Non-pigmented ciliary epithelial cell (primary cell): ENCODE measurements at places on chromosomes 1 and 21.

DNA sequence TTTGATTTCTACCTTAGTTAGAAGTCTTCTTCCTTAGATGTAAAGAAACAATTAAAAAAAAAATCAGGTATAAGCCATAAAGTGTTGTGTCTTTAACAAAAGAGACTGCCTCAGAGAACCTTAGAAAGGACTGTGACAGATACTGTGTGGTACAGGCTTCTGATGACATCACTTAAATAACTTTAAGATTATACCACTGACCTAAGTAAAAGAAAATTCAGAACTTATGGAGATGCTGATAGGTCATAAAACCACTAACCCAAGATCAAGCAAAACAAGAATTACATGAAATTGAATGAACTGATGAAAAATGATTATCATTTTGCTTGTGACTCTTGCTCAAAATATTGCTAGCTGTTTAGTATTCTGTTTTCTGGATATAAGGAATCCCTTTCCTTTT, 220.8 kb downstream of the NRIP1 start:
- DNase-seq, result no peak

GRCh38 chr1:103525114-103525606, 339 bp upstream of the RNPC3 start:
- DNase-seq, result no peak

- no peak for DNase-seq
These were observed 4.5 kb upstream of the FNBP1L start for GRCh38 chr1:93443454-93443853.

- no peak for DNase-seq
These were observed 149.9 kb upstream of the CAMK1G start for GRCh38 chr1:209433649-209434031.

DNA sequence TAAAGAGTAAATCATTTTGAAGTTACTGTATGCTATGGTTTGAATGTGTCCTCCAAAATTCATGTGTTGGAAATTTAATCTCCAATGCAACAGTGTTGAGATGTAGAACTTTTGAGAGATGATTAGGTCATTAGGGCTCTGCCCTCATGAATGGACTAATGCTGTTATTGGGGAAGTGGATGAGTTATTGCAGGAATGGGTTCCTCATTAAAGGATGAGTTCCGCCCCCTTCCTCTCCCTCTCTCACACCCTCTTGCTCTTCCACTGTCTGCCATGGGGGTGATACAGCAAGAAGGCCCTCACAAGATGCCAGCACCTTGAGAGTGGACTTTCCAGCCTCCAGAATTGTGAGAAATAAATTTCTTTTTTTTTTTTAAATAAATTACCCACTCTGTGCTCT, 97.6 kb downstream of the ATP1A1 start:
- no peak for DNase-seq

GRCh38 chr21:28590676-28591075, 402.0 kb downstream of the LTN1 start:
- DNase-seq, result no peak

DNA sequence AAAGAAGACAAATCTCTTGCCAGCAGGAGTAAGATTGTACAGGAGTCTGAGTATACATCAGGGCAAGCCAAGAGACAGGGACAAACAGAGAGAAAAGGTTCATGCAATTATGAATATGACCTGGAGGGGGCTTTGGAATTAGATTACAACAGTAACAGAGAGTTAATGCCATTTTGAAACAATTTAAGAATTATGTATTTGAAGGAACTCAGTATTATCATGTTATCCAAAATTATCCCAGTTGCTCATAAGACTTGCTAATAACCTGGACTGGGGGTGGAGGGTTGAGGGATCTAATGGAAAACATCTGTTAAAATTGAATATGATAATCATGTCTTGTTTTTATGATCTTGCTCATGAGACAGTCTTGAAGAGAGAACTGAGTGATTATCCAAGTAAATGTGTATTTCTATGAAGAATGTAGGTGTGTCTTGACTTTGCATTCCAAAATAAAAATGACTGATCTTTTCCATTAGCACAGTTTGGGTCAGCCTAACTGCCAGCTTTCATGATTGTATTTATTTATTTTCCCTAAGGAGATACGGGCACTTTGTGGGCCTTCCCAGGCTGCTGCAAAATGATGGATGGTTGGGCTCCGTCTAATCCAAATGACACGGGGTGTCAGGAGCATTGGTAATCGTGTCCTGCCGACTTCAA, 117.7 kb downstream of the ERG start:
- no peak for DNase-seq

DNA sequence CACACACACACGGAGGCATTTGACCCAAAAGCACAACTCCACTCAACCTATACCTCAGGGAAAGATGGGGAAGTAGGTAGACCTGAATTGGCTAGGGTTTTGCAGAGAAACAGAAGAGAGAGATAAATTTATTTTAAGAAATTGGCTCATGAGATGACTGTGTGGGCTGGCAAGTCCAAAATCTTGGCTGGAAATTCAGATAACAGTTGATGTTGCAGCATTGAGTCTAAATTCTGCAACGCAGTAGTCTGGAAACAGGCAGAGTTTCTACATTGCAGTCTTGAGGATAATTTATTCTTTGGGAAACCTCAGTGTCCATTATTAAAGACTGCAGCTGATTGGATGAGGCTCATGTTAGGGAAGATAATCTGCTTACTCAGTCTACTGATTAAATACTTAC, 4.3 kb upstream of the LCE2B start:
- no peak for DNase-seq

GRCh38 chr21:45601551-45601950, 42.0 kb upstream of the PCBP3 start:
- no peak for DNase-seq

DNA sequence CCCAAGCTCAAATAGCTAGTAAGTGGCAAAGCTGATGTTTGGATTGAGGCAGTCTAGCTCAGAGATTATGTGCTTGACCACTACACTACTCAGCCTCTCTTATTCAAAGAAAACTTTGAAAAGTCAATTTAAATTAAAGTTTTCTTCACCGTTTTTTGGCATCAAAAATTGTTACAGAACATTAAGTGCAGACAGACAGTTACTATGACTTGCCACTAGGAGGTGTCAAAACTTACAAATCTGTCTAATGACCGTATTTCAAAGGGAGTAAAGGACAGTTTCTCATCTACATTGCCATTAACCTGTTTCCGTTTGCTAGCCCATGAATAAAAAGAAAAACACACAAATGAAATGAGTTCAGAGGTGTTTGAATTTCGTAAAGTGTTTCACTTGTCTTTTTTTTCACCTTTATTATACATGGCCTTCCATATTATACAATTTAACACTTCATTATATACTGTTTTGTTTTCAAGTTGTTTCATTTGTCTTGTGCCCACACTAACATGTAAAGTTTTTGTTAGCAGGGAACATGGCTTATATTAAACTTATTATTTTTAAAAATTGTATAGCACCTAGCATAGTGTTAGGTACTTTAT, 57.4 kb upstream of the MTF2 start:
- DNase-seq, result no peak

DNA sequence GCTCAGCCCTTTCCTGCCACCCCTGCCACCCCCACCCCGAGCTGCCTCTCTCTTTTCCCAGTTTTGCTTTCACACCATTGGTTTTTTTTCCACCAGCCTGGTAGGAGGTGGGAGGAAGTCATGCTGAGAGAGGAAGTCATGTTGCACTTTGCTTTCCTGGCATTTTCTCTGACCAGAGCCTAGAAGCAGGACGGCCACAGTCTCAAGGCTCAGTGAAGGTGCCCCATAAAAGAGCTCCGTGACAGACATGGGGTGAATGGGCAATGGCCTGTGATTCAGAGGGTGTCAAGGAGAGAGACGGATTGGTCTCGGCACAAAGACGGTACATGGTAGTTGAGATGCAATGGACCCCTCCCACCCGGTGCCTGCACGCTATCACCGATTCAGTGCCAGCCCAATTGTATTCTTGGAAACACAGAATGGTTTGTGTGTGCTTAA, 42.1 kb upstream of the DMRTB1 start:
- DNase-seq, result no peak

DNA sequence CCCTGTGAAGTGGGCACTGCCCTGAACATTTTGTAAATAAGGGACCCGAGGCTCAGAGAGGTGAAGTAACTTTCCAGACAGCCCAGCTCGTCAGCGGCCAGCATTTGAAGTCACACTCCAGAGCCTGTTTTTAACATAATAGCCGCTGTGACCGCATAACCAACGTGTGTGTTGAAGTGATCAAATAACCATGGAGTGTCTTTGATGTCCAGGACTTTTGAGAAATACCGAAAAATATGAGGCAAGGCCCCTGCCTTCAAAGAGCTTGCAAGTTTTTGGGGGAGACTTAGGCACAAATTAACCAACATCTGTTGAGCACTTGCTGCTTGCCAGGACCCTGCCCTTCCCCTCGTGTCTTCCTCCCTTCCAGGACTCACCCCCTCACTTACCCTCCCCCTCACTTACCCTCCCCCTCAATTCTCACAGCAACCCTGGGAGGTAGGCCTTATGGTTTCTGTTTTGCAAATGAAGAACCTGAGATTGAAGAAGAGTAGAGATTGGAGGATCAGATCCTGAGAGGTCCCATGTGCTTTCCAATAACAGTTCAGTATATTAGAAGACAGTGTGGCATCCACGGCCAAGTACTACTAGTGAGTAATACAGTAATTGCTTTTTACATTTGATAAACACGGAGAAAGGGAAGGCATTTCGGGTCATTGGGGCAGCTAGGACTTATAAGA, 1.3 kb upstream of the SLC16A1 start:
- DNase-seq, result peak; percentile 74

- peak; percentile 6 for DNase-seq
These were observed 71.0 kb upstream of the CSF3R start for GRCh38 chr1:36553591-36554322.

DNA sequence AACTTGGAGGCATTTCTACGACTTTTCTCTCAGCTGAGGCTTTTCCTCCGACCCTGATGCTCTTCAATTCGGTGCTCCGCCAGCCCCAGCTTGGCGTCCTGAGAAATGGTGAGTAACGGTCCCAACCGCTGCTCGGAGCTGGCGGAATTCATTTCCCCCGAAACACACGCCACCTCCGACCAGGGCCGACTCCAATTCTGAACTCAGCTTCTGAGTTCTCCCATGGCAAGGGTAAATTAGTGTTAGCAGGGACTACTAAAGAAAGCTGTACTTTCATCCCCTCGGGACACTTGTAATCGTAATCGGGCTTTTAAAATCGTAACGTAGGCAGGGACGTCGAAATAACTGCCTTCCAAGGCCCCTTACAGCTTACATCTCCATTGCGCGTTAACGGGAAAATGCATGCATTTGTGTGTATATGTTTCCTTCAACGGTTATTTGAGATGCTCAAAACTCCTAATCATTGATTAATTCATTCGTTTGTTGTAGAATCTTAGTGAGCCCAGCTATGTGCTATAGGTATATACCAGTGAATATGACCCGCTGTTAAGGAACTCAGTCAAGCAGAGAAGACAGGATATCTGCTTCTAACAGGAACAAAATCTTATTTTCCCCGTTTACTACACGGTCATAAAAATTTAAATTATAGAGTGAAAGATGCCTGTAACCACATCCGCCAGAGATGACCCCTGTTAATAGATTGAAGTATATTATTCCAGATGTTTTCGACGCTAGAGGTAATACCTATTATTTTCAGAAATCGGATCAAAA, 472 bp downstream of the DTL start:
- DNase-seq, result no peak

GRCh38 chr1:36728846-36729245, 246.1 kb upstream of the CSF3R start:
- no peak for DNase-seq

GRCh38 chr1:180948641-180949615, 36.2 kb downstream of the KIAA1614 start:
- no peak for DNase-seq

DNA sequence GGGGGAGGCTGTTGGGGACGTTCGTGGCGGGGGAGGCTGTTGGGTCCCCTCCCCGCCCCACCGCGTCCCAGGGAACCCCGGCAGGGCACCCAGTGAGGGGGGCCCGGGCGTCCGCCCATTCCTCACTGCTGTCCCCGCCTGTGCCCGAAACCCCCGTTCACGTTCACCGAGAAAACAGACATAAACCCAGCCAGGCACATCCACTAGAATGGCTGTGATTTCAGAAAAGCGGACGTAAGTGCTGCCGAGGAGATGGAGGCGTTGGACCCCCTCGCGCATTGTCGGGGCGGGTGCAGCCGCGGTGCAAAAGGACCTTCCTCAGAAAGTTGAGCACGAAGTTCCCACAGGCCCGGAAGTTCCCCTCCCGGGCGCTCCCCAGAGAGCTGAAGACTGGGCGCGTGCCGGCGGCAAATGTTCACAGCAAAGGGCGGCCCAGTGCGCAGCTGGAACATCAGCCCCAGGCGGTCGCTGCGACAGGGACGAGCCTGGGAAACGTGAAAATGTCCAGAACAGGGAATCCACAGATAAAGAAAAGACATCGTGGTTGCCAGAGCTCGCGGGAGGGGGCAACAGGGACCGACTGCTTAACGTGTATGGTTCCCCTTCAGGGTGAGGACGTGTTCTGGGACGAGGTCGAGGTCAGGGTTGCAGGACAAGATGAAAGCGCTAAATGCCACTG, 18.5 kb upstream of the SAMD11 start:
- DNase-seq, result no peak

DNA sequence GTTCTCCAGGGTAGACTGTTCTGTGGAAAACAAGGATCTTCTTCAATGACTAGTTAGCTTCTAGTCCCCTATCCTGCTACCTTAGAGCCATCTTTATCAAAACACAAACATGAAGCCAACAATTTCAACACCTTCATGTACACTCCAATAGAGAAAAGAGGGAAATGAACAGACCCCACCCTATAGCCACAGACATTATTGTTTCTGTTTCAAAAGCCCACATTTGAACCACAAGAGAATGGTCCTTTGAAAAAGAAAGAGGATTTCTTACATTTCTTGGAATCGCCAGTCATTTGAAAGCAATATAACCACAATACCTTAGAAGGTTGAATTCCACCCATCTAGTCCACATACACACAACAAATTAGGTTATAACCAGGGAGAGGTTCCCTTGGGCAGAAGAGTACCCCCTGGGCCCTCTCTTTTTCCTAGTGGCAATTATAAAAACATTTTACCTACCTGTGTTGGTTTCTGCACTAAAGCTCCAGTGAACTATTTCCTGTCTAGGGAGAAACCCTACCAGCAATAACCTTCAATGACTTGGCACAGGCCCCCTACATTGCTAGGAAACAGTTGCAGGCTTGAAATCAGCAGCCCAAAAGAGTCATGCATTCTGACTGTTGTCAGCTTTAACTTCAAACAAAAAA, 2.7 kb upstream of the LPGAT1 start:
- DNase-seq, result no peak

DNA sequence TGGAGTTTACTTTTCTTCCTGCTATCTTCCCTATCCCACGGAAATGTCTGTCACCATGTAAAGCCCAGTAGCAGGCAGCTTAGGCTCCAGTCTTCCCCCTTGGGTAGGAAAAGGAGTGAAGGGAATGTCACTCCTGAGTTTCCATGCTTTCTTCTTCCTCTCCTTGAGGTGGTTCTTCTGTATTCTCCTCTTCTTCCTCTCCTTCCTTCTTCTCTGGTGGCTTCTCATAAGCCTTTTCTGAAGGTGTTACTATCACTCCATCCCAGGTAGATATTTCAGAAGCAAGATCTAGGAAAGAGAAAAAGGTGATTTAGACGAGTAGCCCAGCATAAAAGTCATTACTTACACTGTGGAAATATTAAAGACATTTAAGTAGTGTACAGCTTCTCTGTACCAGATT, 3.8 kb downstream of the SNAPIN start:
- DNase-seq, result no peak

GRCh38 chr1:12810691-12811408, 19.7 kb downstream of the PRAMEF1 start:
- no peak for DNase-seq
